Small intestine (tissue), 16 donors: ENCODE measurements at places on chromosomes 2 and 18. TPM values are rescaled to one million over a fixed set of nuclear protein-coding genes. Genes with fewer than 3 reads are reported as not detected.
A peak's percentile ranks its signal among the peaks of the same experiment; 100 is the strongest.

The IL37 gene
- polyA plus RNA-seq = not detected

The INPP5D gene
- polyA plus RNA-seq = 4.7 TPM

The NT5C1B gene
- polyA plus RNA-seq = not detected

The STARD6 gene
- polyA plus RNA-seq = not detected

The NCL gene
- 123 TPM for polyA plus RNA-seq

The NXPH2 gene
- polyA plus RNA-seq = 0.24 TPM

The ABHD3 gene
- 40.9 TPM for polyA plus RNA-seq

DNA sequence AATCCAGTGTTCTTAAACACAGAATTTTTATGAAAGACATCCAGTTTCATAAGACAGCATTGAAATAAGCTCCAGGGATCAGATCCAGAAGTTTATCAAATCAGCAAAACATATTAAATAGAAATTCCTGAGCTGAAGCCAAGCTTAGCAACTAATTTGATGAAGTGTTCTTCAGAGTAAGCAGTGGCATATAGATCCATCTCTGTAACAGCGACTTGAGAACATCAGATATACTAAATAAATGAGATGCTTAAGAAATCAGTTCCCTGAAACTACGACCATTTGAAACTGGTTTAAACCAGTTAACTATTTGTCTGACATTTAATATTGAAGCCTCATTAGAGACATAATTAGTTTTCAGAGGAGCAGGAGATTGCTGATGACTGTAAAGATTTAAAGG lies 34.1 kb downstream of the PPP1R1C start:
- no peaks in the 10 kb centered on the region for H3K4me1 ChIP-seq
- no peak overlapping the region for H3K27ac ChIP-seq
- H3K4me3 ChIP-seq = no peak overlapping the region
- DNase-seq = no peak

GRCh38 chr2:204331988-204332387 lies 213.3 kb upstream of the PARD3B start:
- no peaks in the 10 kb centered on the region for H3K36me3 ChIP-seq
- no peak overlapping the region for H3K4me3 ChIP-seq
- no peak overlapping the region for H3K27ac ChIP-seq
- H3K27me3 ChIP-seq = no peaks in the 10 kb centered on the region
- H3K4me1 ChIP-seq = no peaks in the 10 kb centered on the region
- no peak for DNase-seq

- no peak overlapping the region for H3K4me3 ChIP-seq
- no peaks in the 10 kb centered on the region for H3K4me1 ChIP-seq
- no peak overlapping the region for H3K27ac ChIP-seq
These were observed 263.9 kb downstream of the ALPK2 start for GRCh38 chr18:58364876-58365528.

GRCh38 chr2:88036606-88037005 lies 19.0 kb downstream of the KRCC1 start:
- no peaks in the 10 kb centered on the region for H3K27me3 ChIP-seq
- no peak overlapping the region for H3K27ac ChIP-seq
- H3K36me3 ChIP-seq = peaks cover 2% of the 10 kb centered on the region
- no peak for DNase-seq
- H3K4me1 ChIP-seq = no peaks in the 10 kb centered on the region
- H3K4me3 ChIP-seq = no peak overlapping the region

- peak; percentile 70 for DNase-seq
- no peaks in the 10 kb centered on the region for H3K27me3 ChIP-seq
- no peak overlapping the region for H3K4me3 ChIP-seq
- no peak overlapping the region for H3K27ac ChIP-seq
- H3K4me1 ChIP-seq = peaks cover 19% of the 10 kb centered on the region
- H3K36me3 ChIP-seq = no peaks in the 10 kb centered on the region
These were observed 8.7 kb downstream of the CEP68 start for GRCh38 chr2:65064728-65065552.

GRCh38 chr2:1377473-1377872 lies 35.8 kb upstream of the TPO start:
- no peak overlapping the region for H3K4me3 ChIP-seq
- H3K36me3 ChIP-seq = no peaks in the 10 kb centered on the region
- H3K4me1 ChIP-seq = no peaks in the 10 kb centered on the region

GRCh38 chr2:134120733-134121630 lies 132.9 kb upstream of the MGAT5 start:
- H3K4me3 ChIP-seq = peak overlapping the region; percentile 88
- H3K27me3 ChIP-seq = no peaks in the 10 kb centered on the region
- H3K36me3 ChIP-seq = no peaks in the 10 kb centered on the region

GRCh38 chr2:218872645-218873358 lies 7.8 kb upstream of the WNT10A start:
- DNase-seq = no peak
- no peaks in the 10 kb centered on the region for H3K36me3 ChIP-seq
- no peak overlapping the region for H3K27ac ChIP-seq
- no peak overlapping the region for H3K4me3 ChIP-seq
- no peaks in the 10 kb centered on the region for H3K4me1 ChIP-seq

- H3K27me3 ChIP-seq = no peaks in the 10 kb centered on the region
- H3K36me3 ChIP-seq = no peaks in the 10 kb centered on the region
- DNase-seq = no peak
- no peak overlapping the region for H3K27ac ChIP-seq
These were observed 140.8 kb downstream of the DDX1 start for GRCh38 chr2:15732341-15733077.

GRCh38 chr2:70095720-70096670 lies 8.7 kb downstream of the PCBP1 start:
- no peak for DNase-seq
- H3K36me3 ChIP-seq = no peaks in the 10 kb centered on the region
- peak overlapping the region; percentile 95 for H3K27ac ChIP-seq
- peaks cover 6% of the 10 kb centered on the region for H3K4me1 ChIP-seq
- H3K4me3 ChIP-seq = no peak overlapping the region

DNA sequence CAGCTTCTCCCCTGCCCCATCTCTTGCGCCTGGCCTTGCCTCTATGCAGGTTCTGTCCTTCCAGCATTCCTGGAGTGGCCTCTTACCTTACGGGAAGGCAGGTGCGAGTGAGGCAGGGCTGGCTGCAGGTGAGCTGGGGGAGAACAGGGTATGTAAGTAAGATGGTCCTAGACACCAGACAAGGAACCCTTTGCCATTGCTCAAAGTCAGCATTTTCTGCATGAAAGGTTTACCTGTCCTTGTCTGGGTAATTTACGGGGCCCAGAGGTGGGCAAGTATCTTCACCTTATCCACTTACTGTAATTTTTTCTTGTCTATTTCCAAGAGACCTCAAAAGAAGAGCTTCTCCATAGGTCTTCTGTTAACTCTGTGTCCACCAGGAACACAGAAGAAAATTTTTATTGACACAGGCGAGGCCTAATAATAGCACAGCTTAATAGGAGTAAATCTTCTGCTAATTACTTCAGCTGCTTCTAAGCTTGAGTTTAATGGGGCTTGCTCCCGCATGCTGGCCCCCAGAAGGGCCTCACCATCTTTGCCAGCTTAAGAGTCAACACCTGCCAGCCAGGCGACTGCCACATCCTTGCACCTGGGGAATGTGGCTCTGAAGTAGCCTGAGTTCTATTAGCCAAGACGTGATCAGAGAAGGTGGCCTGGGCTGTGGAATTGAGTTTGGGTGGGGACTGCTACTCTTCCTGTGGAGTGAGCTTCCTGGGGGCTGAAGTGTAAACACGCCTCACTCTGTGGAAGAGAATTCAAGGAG lies 27.1 kb downstream of the PCARE start:
- no peaks in the 10 kb centered on the region for H3K36me3 ChIP-seq
- H3K27me3 ChIP-seq = no peaks in the 10 kb centered on the region
- H3K4me1 ChIP-seq = no peaks in the 10 kb centered on the region
- H3K4me3 ChIP-seq = no peak overlapping the region

DNA sequence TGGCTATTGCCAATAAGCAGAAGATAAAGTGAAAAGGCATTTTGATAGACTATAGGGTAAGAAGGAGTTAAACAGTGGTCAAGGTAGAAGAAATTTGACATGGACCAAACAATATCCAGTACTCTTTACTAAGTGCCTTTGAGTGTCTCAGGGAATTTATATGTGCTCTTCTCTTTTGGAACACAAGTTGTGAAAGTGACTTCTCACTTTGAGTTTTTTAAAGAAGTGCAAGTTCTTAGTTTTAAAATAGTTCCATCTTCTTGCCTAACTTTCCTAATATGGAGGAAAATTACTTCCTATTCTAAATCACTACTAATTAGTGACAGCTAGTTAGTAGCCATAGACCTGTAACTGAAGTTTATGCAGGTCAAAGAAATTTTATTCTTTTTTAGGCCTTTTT lies 63.4 kb downstream of the AFTPH start:
- H3K27me3 ChIP-seq = no peaks in the 10 kb centered on the region
- peaks cover 6% of the 10 kb centered on the region for H3K36me3 ChIP-seq
- no peak overlapping the region for H3K4me3 ChIP-seq
- H3K27ac ChIP-seq = no peak overlapping the region

DNA sequence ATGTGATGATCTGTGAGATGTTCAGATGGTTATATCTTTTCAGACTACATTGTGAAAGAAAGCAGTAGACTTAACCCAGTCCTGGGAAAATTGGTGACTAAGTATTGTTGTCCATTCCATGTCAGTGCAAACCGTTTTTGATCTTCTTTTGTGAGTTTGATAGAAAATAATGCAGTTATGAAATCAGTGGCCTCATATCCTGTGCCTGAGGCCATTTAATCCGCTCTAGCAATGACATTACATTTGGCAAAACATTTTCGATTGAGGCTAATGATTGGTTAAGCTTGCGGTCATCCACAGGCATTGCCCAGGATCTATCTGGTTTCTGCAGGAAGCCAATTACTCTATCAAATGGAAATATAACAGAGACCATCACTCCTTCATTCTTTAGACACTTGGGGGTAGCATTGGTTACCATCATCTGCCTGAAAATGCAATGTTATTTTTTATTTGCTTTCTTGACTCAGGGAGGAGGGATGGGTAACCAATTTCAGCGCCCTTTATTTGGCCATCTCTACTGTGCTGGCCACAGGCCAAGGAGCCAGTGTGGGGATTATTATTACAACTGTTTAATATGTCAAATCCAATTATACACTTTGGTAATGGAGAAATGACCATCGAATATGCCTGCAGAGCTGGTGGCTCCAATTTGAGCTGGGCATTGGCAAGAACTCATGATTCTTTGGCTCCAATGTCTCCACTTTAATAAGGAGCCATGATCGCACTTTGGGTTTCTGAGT lies 33.6 kb downstream of the TRIB2 start:
- no peaks in the 10 kb centered on the region for H3K4me1 ChIP-seq
- no peaks in the 10 kb centered on the region for H3K36me3 ChIP-seq
- H3K4me3 ChIP-seq = no peak overlapping the region
- no peak overlapping the region for H3K27ac ChIP-seq
- no peaks in the 10 kb centered on the region for H3K27me3 ChIP-seq
- DNase-seq = no peak

DNA sequence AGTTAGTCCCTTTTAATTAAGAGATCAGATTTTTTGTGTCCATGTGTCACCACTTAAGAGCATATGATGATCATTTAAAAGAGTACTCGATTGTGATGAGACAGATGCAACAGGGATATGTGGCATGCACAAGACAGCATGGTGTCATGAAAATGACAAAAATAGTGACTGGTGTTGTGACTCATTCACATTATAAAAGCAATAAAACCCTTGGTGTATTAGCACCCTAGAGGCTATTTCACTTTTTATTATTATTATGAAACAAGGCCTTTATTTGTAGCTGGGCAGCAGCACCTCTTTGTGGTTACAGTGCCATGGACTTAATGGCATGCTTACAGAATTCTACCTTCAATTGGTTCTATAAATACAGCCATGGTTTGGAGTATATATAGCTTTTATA lies 1296.0 kb upstream of the ZEB2 start:
- H3K36me3 ChIP-seq = no peaks in the 10 kb centered on the region
- no peaks in the 10 kb centered on the region for H3K4me1 ChIP-seq
- H3K27me3 ChIP-seq = no peaks in the 10 kb centered on the region
- no peak for DNase-seq

DNA sequence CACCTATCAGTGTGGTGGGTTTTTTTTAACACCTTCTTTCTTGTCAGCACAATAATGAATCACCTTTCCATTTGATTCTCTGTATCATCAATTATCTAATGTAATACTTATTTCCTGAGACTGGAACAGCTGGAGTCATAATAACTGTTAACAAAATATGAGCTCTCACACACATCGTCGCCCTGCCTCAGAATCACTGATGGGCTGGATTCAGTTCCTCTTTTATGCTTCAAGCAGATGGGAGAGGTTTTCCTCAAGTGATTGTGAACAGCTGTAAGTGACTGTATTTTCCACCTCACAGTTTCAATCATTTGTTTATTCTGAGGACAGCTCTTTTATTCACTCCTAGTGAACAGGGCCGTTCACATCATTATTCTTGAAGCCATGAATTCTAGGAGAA lies 330.2 kb downstream of the DSC3 start:
- DNase-seq = no peak
- no peak overlapping the region for H3K27ac ChIP-seq
- no peaks in the 10 kb centered on the region for H3K36me3 ChIP-seq
- H3K4me1 ChIP-seq = no peaks in the 10 kb centered on the region
- H3K27me3 ChIP-seq = no peaks in the 10 kb centered on the region
- no peak overlapping the region for H3K4me3 ChIP-seq

- DNase-seq = no peak
- no peak overlapping the region for H3K27ac ChIP-seq
- no peak overlapping the region for H3K4me3 ChIP-seq
- H3K4me1 ChIP-seq = no peaks in the 10 kb centered on the region
These were observed 243.6 kb downstream of the ZNF407 start for GRCh38 chr18:74841248-74841647.

- no peak overlapping the region for H3K27ac ChIP-seq
- H3K4me1 ChIP-seq = no peaks in the 10 kb centered on the region
- no peaks in the 10 kb centered on the region for H3K36me3 ChIP-seq
- H3K4me3 ChIP-seq = no peak overlapping the region
- no peaks in the 10 kb centered on the region for H3K27me3 ChIP-seq
- DNase-seq = no peak
These were observed 633.5 kb downstream of the LRP1B start for GRCh38 chr2:141497272-141497671.

GRCh38 chr2:7043690-7044089 lies 126.5 kb downstream of the RNF144A start:
- H3K36me3 ChIP-seq = no peaks in the 10 kb centered on the region
- no peak overlapping the region for H3K27ac ChIP-seq
- no peaks in the 10 kb centered on the region for H3K4me1 ChIP-seq
- no peak for DNase-seq
- H3K4me3 ChIP-seq = no peak overlapping the region

DNA sequence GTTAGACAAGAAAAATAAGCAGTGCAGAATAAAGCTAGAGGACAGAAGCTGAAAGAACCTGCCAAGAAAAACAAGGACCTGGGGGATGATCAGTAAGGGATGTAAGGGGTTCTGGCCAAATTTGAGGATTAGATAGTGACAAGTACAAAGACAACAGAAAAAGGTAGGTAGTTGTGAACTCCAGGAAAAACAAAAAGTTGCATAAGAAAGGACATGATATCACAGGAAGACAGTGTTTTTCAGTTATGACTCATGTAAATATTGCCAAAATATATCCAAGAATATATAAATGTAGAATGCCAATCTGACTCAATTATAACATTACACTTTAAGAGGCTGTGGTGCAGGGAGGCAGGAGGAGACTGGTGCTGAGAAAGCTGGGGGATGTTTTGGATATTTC lies 209.8 kb upstream of the SH3BP4 start:
- no peak for DNase-seq
- H3K27me3 ChIP-seq = no peaks in the 10 kb centered on the region
- H3K4me3 ChIP-seq = no peak overlapping the region
- H3K4me1 ChIP-seq = no peaks in the 10 kb centered on the region
- no peaks in the 10 kb centered on the region for H3K36me3 ChIP-seq

GRCh38 chr2:45895241-45895861 lies 243.9 kb downstream of the PRKCE start:
- no peak overlapping the region for H3K4me3 ChIP-seq
- no peak for DNase-seq
- no peaks in the 10 kb centered on the region for H3K27me3 ChIP-seq
- peaks cover 2% of the 10 kb centered on the region for H3K4me1 ChIP-seq
- H3K27ac ChIP-seq = no peak overlapping the region

- DNase-seq = peak; percentile 18
- no peaks in the 10 kb centered on the region for H3K27me3 ChIP-seq
- no peak overlapping the region for H3K4me3 ChIP-seq
These were observed 51.5 kb upstream of the DCC start for GRCh38 chr18:52288403-52289004.
